ENCODE measurements at places on chromosomes 12 and 14.

GRCh38 chr12:50614167-50614759, 109.5 kb downstream of the DIP2B start:
- no peak for DNase-seq

DNA sequence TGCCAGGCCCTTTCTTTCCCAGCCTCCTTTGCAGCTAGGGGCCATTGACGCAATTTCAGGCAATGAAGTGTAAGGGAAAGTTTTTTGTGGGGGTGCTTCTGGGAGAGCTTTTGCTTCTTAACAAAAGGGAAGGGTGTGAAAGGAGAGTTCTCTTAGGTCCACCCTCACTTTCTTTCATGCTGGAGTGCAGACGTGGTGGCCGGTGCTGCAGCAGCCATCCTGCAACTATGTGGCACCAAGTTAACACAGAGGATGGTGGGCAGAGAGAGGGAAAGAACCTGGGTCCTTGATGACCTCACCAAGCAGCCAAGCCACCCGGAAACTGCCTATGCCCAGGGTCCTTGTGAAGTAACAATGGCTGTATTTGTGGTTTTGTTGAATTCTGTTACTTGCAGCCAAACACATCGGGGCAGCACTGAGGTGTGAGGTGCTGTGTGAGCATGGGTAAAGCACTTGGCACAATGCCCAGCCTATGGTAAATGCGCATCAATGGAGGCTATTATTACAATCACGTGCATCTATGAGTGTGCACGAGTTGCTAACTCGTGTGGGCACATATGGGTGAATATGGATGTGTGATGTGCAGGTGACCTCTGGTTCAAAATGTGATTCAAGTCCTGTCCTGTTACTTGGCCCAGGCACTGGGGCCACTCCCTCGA, 122.6 kb downstream of the CALM1 start:
- no peak for DNase-seq

DNA sequence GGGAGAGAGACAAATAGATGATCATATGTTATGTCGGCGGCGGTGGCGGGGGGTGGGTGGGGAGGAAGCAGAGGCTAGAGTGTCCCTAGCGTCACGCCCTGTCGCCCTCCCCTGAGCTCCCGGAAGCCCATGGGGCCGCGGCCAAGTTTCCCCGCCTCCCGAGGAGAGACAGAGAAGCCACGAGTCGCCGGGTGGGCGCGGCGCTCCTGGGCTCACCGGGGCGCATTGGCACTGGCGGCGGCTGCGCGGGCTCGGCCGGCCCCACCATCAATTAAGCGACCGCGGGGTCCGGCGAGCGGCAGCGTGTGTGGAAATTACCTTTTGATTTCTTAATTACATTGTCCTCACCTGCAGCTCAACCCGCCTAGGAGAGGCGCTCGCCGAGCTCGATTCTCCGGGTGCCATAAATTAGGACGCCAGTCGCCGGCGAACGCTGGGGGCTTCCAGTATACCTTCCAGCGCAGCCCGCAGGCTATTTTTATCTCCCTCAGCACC, 119.9 kb upstream of the LHX5 start:
- no peak for DNase-seq

DNA sequence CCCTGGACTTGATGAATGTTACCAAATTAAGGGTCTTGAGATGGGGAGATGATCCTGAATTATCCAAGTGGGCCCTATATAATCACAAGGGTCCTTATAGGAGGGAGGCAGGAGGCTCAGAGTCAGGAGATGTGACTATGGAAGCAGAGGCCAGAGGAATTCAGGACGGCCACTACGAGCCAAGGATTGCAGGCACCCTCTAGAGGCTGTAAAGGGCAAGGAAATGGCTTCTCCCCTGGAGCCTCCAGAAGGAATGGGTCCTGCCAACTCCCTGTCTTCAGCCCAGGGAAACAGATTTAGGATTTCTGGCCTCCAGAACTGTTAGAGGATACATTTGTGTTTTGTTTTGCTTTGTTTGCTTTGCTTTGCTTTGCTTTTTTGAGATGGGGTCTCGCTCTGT, 8.8 kb downstream of the BDKRB1 start:
- DNase-seq, result no peak

DNA sequence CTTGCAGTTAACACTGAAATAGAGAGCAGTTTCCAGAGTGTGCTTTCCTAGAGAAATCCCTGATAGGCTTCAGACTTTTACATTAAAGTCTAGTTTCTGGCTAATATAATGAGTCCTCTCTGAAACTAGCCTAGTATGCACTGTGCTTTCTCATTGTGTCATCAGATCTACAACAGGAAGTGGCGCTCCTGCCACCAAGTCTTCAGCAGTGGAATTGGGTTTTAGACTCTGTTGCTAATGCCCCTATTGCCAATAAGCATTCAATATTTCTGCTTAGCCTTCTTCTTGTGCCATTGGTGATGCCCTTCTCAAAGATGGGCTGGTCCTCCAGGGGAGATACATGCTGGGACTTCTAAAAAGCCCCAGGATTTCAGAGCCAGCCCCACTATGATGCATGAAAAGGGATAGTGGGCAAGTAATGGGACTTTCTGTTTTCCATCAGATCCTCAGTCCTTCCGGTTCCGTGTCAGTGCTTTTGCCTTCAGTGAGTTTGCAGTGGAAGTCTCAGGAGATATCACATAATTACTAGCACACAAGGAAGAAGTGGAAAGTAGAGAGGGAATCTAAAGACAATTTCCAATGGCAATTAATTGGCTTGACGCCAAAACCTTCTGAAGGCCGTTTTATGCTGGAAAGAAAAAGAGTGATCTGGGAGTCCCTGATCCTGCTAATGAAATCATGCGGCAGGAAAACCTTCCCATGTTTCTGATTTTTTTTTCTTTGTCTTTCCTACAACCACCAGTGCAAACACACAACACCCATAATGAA, 50.0 kb downstream of the SSPN start:
- no peak for DNase-seq

DNA sequence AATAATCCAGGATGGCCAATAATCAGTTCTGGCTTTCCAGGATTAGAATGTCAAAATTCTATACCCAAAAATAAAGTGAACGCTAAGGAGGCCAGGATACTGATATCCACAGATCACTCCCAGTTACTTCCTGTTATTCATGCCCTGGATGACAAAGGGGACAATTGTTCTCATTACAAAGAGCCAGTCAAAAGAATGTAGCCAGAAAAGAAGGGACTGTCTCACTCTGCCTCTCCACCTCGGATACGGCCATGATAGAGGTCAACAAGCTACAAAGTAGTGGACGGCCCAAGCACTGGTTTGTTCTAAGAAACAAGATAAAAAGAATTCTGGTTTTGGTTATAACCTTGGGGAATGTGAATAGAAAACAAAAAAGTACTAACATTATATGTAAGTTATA, 116.1 kb upstream of the ATF7IP start:
- no peak for DNase-seq

GRCh38 chr12:47216150-47216677, 136.5 kb upstream of the AMIGO2 start:
- DNase-seq, result peak; percentile 54

- DNase-seq, result no peak
Measured at GRCh38 chr12:12097891-12098690, 27.4 kb downstream of the BCL2L14 start.

Measured in Right ventricle myocardium superior (tissue), 1 donor.